ENCODE measurements at places on chromosomes 2 and 18. TPM values are rescaled to one million over a fixed set of nuclear protein-coding genes. Genes with fewer than 3 reads are reported as not detected.

NEURL3 gene
- not detected for total RNA-seq

ANKRD23 gene
- total RNA-seq, result 0.34 TPM

OXER1 gene
- not detected for total RNA-seq

UGT1A7 gene
- under 0.01 TPM for total RNA-seq

C2orf78 gene
- not detected for total RNA-seq

Data from nasal cavity respiratory epithelium epithelial cell of viscerocranial mucosa (primary cell).